SJCRH30 (cell line): ENCODE measurements at places on chromosomes 1 and 21. TPM values are rescaled to one million over a fixed set of nuclear protein-coding genes. Genes with fewer than 3 reads are reported as not detected.

The OR2L13 gene
- not detected in 2 replicates for total RNA-seq

GRCh38 chr21:31713973-31714740 lies 17.8 kb downstream of the SCAF4 start:
- H3K27ac ChIP-seq: no peak overlapping the region
- no peaks in the 10 kb centered on the region for H3K27me3 ChIP-seq
- peaks cover 3% of the 10 kb centered on the region; the same call in 1 of the 2 replicates for H3K4me1 ChIP-seq
- DNase-seq: no peak
- no peak overlapping the region for H3K4me3 ChIP-seq
- H3K36me3 ChIP-seq: peaks cover 2% of the 10 kb centered on the region; the same call in 1 of the 2 replicates

The TCHH gene
- not detected in 2 replicates for total RNA-seq

DNA sequence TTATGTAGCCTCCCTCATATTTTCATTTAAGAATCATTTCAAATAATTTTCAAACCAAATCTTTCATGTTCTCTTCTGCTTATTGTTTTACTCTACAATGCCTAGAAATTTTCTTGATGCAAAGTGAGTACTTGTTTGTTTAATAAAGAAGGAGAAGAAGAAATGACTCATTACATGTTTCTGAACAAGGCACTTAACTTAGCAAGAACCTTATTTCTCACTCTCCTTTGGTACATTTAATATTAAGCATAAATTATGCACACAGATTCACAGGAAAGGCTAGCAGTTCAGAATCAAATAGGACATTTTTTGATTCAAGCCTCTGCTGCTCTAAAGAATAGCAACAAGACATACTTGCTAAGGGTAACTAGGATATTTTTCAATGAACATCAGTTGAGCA lies 9.1 kb downstream of the SCYL3 start:
- no peaks in the 10 kb centered on the region for H3K27me3 ChIP-seq
- peaks cover 4% of the 10 kb centered on the region; the same call in 1 of the 2 replicates for H3K36me3 ChIP-seq
- no peaks in the 10 kb centered on the region for H3K4me1 ChIP-seq
- no peak for DNase-seq

- H3K27ac ChIP-seq: no peak overlapping the region
- H3K4me3 ChIP-seq: no peak overlapping the region
- no peaks in the 10 kb centered on the region for H3K36me3 ChIP-seq
- DNase-seq: peak; percentile 59
- no peaks in the 10 kb centered on the region for H3K27me3 ChIP-seq
- peaks cover 15% of the 10 kb centered on the region for H3K4me1 ChIP-seq
Observed at GRCh38 chr1:236677641-236678235, 8.6 kb upstream of the ACTN2 start.

DNA sequence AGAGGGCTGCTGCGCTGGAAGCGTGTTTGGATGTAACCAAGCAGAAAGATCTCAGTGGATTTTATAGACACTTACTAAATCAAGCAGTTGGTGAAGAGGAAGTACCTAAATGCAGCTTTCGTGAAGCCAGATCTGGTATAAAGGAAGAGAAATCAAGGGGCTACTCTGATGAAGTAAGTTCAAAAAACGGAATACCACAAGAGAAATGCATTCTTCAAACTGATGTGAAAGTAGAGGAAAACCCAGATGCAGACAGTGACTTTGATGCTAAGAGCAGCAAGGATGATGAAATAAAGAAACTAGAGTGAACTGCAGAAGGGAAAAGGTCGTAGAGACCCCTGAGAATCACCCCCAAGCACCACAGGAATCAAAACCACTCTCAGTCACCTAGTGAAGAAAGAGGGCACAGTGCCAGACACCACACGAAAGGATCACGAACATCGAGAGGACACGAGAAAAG lies 40.8 kb upstream of the NEXN start:
- 0 out of 2 replicates have a peak, but pooled peaks cover 6% of the 10 kb centered on the region for H3K36me3 ChIP-seq
- H3K27ac ChIP-seq: no peak overlapping the region
- no peaks in the 10 kb centered on the region for H3K4me1 ChIP-seq
- no peak overlapping the region for H3K4me3 ChIP-seq

- H3K4me1 ChIP-seq: peaks cover 22% of the 10 kb centered on the region
- DNase-seq: peak; percentile 38
- no peaks in the 10 kb centered on the region for H3K36me3 ChIP-seq
- H3K27me3 ChIP-seq: no peaks in the 10 kb centered on the region
Observed at GRCh38 chr1:83641796-83642443, 357.0 kb downstream of the TTLL7 start.

DNA sequence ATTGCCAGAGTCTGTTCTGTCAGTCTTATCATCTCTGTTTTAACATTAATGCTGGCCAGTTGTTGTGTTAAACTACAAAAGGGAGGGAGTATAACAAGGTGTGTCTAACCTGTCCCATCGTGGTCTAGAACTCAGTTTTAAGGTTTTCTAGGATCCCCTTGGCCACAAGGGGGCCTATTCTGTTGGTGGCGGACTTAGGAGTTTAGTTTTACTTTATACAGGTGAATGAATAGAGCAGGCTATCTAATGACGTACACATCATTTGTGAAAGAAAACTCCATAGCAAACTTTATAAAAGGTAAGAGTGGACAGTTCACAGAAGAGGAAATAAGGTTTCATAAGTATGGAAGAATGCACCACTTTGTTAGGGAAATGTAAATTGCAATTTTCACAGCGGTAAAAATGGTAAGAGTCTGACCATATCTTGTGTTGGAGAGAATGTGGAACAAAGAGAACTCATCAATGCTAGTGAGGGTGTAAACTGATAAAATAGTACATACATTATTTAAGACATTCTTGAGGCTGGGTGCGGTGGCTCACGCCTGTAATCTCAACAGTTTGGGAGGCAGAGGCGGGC lies 2.5 kb upstream of the ATF6 start:
- no peak overlapping the region for H3K27ac ChIP-seq
- no peak overlapping the region for H3K4me3 ChIP-seq
- no peak for DNase-seq
- no peaks in the 10 kb centered on the region for H3K4me1 ChIP-seq

- H3K4me3 ChIP-seq: peak overlapping the region; percentile 1; the same call in 1 of the 2 replicates
- no peaks in the 10 kb centered on the region for H3K36me3 ChIP-seq
- DNase-seq: peak; percentile 95
Observed at GRCh38 chr1:203506858-203507626, 13.1 kb downstream of the OPTC start.

The EXO1 gene
- total RNA-seq: 51.3 and 57.4 TPM in 2 replicates

The MSH4 gene
- total RNA-seq: 0.05 and 0.06 TPM in 2 replicates

- no peaks in the 10 kb centered on the region for H3K36me3 ChIP-seq
- peak overlapping the region; percentile 35 for H3K4me3 ChIP-seq
- H3K4me1 ChIP-seq: peaks cover 16% of the 10 kb centered on the region
- peak overlapping the region; percentile 74 for H3K27ac ChIP-seq
Observed at GRCh38 chr21:34545079-34545884, 33.3 kb upstream of the KCNE1 start.

The AKNAD1 gene
- total RNA-seq: 0.30 and 0.87 TPM in 2 replicates

DNA sequence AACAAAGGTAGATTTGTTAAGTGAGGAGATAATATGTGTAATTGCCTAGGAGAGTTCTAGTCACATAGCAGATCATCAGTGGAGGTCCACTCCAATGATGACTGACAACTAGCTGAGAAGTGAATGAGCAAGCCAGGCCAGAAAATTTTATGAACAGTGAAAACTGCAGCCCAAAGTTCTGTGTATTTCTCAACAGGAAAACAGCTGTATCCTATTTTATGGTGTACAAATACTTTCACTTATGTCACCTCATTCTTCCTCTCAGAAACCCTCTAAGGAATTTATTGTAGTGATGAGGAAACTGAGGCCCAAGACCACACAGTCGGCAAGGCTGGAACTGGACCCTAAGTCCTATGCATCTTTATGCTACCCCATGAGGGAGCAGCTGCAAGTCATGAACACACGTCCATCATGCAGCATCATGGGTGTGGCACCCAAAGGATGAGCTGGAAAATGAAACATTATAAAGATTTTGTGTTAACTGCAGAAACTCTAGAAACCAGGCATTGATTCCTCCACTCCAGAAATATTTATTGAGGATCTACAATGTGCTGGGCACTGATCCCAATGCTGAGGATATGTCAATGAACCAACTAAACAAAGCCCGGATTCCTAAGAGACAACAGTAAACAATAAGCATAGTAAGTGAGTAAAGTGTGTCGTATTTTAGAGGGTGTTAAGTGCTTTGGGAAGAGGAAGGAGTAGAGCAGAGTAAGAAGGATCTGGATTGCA lies 99.5 kb upstream of the DUSP10 start:
- H3K36me3 ChIP-seq: no peaks in the 10 kb centered on the region
- H3K4me1 ChIP-seq: peaks cover 26% of the 10 kb centered on the region
- no peak overlapping the region for H3K4me3 ChIP-seq
- H3K27me3 ChIP-seq: no peaks in the 10 kb centered on the region
- peak overlapping the region; percentile 47 for H3K27ac ChIP-seq

- H3K27ac ChIP-seq: peak overlapping the region; percentile 51
- peaks cover 14% of the 10 kb centered on the region for H3K4me1 ChIP-seq
- no peak overlapping the region for H3K4me3 ChIP-seq
- no peaks in the 10 kb centered on the region for H3K27me3 ChIP-seq
Observed at GRCh38 chr1:43688109-43688387, 19.3 kb upstream of the ST3GAL3 start.
